ENCODE measurements at places on chromosomes 4 and X.

DNA sequence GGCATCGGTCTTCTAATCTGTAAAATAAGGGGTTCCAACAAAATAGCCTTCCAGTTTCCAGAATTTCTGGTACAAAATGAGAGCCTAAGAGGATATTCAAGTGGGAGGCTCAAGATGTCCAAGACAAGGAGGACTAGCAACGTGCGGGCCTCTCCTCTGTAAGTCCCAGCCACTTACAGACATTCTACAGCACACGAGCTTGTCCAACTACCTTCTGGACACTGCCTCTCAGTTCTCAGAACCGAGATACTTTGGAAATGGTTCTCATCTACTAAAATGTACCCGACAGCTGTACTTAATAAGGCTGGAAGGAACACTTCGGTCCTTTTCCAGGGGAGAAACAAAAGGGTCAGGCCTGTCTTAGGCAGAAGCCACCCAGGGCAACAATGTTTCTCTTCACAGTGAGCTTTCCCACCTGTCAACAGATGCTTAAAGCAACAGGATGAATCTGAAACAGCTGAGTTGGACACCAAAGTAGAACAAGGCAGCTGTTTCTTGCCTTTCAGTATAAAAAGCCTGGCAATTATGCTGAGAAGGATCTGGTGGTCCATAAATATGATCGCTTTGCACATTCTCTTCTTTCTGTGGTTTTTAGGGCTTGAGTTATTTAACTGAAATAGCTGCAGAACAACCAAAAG is 127.0 kb downstream of the HS6ST2 start:
- DNase-seq: no peak

- no peak for DNase-seq
Observed at GRCh38 chr4:151603377-151603776, 157.4 kb downstream of the GATB start.

- no peak for DNase-seq
Observed at GRCh38 chrX:7252013-7252610, 104.2 kb upstream of the PUDP start.

DNA sequence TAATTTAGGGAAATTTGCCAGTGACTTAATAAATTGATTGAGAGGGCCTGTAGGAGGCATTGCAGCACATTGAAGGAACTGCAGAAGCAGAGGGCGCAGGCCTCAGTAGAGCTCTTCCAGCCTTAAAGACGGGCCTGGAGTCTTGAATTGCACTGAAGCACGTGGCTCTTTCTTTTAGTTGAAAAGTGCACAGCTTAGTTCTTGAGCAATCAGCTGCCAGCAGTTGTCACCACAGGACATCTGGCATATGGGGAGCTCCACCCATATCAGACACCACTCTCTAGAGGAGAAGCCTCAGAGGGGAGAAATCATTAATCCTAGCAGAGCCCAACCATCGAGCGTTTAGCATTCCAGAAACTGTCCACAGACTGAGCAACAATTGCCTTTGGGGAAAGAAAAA is 16.0 kb upstream of the FGF16 start:
- no peak for DNase-seq
